ENCODE measurements at places on chromosomes 1 and 21.

- no peak for DNase-seq
These were observed 17.6 kb upstream of the TMEM61 start for GRCh38 chr1:54962612-54963395.

- no peak for DNase-seq
These were observed 887.1 kb downstream of the LRRIQ3 start for GRCh38 chr1:73310797-73311381.

DNA sequence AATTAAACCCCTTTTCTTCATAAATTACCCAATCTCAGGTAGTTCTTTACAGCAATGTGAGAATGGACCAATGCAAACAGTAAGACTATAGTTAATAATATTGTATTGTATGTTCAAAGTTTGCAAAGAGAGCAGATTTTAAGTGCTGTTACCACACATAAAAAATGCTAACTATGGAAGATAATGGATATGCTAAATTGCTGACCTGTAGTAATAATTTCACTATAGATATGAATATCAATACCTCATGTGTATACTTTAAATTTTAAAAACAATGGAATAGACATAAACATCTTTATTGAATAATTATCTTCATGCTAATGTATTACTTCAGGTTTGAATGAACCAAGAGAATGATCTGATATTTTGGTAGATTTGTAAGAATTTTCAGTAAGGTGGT, 552.4 kb upstream of the CHRM3 start:
- DNase-seq = no peak

- no peak for DNase-seq
These were observed 58.8 kb downstream of the RAB3GAP2 start for GRCh38 chr1:220213382-220213983.

GRCh38 chr1:66505671-66506392, 28.1 kb upstream of the SGIP1 start:
- DNase-seq = no peak

- no peak for DNase-seq
These were observed 8.8 kb upstream of the CCDC27 start for GRCh38 chr1:3743421-3743820.

- DNase-seq = no peak
These were observed 576.5 kb upstream of the PLXNA2 start for GRCh38 chr1:208820580-208821212.

- DNase-seq = no peak
These were observed 4.9 kb downstream of the DNTTIP2 start for GRCh38 chr1:93874025-93874651.

DNA sequence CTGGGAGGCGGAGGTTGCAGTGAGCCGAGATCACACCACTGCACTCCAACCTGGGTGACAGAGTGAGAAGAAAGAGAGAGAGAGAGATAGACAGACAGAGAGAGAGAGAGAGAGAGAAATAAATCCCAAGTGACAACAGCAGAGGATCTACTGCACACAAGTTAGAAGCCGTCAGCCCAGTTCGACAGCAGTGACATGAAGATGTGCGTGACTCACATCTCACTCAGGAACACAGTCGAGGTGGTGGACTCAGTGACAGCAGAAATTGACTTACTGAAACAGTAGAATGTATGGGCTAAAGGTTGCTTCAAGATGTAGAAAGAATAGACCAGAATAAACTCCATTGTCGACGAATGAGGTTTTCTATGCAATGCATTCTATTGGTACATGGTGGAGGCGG, 77.0 kb upstream of the KRTAP19-8 start:
- DNase-seq = no peak

DNA sequence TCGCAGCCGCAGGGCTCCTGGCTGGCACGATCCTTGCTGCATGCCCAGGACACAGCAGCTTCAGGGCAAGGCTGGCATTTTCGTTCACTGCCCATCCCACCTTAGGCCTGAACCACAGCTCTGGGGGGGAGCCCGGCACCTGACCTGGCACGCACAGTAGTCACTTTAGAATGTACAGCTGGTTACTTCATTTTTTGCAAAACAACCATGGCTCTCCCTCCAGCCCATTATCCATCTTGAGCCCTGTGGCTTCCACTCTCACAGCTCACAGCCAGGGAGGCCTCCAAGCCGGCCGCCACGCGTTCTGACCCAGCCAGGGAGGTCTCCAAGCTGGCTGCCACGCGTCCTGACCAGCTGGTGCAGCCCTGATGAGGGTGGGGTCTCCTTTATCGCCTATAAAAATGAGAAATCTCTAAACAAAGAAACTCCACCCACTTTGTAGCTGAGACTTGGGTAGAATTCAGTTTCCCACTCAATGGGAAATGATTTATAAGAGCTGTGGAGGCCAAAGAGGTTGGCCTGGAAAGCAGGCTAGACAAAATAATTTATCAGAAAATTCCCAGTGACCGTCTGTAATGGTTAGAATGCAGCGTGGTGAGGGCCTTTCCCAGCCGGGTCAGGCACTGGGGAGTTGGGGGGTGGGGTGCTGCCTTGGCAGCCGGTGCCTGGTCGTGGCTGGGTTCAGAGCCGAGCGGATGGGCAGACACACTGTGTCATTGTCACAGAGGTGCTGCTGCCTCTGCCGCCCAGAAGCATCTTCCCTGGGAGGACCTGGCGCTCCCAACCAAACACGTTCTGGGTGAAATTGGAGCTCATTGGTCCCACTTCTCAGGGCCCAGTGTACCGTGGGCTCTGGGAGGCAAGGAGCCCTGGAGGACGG, 54.6 kb upstream of the ACTRT2 start:
- no peak for DNase-seq

GRCh38 chr1:93348104-93348728, 2.5 kb downstream of the DR1 start:
- DNase-seq = no peak

GRCh38 chr1:44417351-44418021, 12.4 kb downstream of the RNF220 start:
- DNase-seq = no peak

GRCh38 chr1:193486671-193487229, 300.3 kb upstream of the B3GALT2 start:
- no peak for DNase-seq

- DNase-seq = no peak
These were observed 13.2 kb upstream of the PRKAB2 start for GRCh38 chr1:147185432-147185831.

GRCh38 chr1:30902593-30903290, 5.8 kb downstream of the SDC3 start:
- no peak for DNase-seq

DNA sequence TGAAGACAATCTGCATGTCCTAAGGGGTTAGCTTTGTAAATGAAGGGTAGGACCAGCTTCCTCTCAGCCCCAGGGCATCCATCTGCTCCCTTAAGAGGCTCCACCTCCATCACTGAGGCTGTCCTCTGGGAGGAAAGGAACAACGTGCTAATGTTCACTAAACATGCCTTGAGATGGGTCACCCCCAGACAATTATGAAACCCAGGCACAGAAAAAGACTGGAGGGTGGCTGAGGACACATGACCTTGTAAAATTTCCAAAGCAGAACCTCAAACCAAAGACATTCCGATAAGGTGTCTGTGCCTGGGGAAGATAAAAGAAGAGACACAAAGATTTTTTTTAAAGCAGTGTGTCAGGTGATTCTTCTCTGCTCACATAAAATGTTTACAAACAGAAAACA, 37.6 kb upstream of the ZNF124 start:
- DNase-seq = no peak

DNA sequence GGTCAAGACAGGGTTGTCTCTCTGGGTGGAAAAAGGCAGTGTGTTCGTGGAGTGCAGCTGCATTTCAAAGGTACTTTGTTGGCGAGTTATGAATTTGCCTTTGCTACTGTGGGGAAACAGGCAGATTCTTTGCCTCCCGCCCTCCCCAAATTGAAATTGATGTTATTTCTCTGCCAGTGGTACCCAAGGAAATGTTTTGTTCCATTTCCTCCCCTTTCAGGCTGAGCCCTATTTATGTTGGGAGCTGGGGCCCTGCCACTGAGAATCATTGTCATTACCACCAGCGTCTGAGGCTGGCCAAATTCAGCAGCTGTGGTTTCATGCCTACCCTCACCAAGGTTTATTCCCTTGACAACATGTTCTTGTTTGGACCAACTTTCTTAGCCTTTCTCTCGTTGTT, 48.5 kb upstream of the OLIG2 start:
- DNase-seq = no peak

DNA sequence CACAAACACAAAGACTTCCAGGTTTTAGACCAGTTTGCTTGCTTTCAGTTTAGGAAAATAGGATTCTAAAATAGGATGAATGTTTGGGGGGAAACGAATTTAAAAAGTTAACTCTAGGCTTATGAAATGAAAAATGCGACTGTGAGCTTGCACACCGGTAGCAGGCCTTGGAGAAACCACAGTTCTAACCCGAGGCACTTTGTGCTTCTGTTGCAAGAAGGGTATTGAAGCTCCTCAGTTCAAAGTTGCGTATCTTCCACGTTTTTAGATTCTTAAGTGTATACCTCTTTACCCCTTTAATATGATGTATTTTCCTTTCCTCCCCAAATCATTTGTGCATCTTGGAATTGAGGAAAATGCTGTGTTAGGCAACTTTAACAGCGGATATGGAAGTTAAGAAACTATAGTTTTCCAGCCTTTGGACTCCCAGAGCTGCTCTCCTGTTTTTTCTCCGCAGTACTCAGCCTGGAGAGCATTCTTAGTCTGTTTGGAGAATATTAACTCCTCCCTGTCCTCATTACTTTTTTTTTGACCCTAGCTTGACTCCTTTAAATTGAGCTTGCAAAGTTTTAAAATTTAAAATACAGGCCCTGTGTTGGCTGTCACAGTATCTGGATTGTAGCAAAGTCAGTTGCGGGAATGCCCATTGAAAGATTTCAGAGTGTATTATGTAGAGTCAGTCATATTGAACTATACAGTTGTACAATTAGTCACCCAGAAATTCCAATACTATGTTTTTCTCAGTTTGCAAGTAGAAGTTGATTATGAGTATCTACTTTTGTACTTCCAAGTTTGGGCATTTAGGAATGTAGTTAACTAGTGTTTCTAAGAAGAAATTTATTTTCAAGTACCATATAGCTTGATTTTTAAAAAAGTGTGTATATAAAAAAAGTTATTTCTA, 2.6 kb downstream of the MRPS6 start:
- DNase-seq = no peak

DNA sequence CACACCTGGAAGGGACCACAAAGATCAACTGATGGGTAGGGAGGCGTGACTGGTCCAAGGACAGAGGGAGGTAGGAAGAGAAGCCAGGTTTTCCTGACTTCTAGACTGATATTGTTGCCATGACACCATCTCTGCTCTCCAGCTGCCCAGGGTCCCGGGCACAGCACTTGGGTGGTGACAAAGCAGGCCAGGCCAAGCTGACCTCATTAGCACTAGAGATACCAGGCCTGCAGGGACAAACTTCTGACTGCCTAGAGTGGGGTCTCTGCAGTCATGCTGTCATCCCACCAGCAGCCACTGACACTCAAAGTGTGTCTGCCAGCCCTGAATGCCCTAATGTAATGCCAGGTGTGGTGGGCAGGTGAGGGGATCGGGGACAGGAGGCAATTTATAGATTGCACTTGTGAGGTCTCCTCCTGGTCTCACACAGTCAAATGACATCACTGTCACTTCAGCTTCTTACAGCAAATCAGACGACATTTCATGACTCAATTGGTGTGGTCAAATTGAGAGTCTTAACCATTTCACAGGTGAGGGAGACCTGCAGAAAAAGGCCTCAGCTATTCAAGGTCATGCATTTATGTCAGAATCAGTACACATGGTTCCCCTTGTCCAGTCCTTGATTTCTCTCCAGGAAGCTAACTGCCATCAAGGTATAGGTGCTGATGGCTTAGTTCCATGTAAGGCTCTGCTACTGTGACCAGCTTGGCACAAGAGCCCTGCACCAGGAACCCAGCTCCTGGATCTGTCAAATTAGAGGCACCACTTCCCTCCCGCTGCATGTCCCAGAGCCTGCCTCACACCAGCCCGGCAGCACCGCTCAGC, 2.7 kb downstream of the SLC9A1 start:
- DNase-seq = no peak

DNA sequence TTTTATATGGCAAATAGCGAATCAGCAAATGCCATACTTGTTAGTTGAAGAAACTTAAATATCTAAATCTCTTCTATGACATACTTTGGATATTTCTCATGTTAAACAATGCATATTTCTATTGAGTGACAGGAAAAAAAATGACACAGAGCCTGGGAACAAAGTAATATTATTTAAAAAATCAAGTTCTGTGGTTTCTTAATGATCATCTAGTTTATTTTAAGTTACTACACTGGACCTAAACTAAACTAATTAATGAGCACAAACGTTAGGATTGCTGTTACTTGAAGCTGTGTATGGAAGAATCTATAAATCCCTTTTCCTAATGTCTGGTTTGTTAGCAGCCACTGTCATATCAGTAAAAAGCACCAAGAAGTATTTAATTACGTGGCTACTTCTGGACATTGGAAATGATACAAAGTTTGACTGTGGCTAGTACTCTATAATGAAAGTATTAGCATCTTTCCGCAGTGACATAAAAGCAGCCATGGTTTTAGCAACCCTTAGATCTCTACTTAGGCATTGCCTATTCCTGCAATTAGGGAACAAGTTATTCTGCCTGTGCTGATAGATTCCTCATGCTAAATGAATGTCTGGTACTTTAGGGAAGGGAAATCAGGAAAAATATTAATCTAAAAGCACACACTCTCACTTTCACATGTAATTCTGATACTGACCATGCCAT, 981.7 kb upstream of the B3GALT2 start:
- no peak for DNase-seq

- DNase-seq = no peak
These were observed 12.8 kb upstream of the RNU1-2 start for GRCh38 chr1:16882986-16883385.
